Stimulated activated CD4-positive, alpha-beta T cell treated with anti-CD3 and anti-CD28 coated beads, Interleukin-12 subunit alpha, Interleukin-12 subunit beta, amount 100 ng/mL, for 4 hours (primary cell): ENCODE measurements at places on chromosomes 12 and 14.

GRCh38 chr12:93699271-93700145 is 22.3 kb downstream of the CRADD start:
- DNase-seq, result no peak

DNA sequence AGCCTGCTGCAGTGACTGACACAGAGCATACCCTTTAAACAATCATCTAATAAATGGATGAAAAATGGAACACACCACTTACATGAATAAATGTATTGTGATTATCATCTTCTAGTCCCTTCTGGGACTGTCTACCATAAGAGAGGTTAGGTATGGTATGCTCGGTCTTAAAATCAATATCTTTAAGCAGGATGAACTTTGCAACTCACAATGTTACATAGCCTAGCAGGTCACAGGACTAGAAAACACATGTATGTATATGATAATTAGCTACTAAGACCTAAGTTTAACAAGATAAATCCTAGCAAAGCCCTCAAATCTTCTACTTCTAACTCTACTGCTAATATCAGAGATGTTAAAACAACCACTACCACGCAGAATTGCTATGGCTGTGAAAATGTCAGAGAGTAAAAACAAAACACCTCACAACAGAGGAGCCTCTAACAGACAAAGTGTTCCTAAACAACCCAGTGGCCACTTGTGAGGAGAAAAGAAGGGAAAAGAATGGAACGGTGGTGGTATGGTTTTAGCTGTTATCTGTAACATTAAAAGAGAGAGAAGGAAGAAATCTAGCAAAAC is 139.4 kb downstream of the STXBP6 start:
- DNase-seq, result no peak

DNA sequence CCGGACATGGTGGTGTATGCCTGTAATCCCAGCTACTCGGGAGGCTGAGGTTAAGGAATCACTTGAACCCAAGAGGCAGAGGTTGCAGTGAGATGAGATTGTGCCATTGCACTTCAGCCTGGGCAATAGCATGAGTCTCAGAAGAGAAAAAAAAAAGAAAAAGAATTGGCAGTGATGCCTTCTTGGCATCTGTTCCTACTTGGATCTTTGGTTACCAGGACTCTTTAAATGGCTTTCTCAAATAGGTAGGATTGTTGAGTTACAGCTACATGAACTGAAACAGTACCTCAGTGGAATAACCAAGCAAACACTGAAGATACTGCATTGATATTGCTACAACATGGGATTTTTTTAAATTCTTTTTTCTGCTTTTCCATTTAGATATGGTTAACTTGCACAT is 136.8 kb downstream of the SAMD4A start:
- DNase-seq, result no peak

- DNase-seq, result no peak
Measured at GRCh38 chr12:45969084-45969483, 21.3 kb downstream of the SCAF11 start.

DNA sequence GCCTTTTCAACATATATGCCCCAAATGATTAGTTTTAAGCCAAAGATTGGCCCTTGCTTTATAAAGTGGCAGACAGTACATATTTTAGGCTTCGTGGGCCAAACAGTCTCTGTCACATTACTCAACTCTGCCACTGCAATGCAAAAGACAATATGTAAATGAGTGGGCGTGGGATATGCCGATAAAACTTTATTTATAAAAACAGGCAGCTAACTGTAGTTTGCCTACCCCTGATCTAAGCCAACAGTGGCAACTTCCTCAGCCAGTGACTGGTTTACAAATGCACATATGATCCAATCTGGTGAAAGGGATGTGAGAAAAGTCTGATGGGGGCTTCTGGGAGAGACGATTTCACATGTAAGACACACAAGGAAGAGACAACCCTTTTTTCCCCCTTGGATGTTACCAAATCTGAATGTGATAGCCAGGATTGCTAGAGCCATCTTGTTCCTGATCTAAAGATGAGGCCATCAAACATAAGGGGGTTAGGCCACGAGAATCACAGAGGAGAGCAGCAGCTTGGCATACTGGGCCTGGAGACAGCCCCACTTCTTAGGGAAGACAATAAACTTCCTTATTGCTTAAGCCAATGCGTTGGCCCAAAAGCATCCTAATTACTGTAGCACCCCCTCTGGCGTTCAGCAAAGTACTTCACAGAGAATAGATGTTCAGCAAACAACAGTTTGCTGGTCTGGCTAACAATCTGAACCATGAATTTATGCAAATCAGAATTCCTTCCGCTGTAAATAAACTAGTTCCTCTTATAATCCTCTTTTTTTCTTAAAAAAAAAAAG is 75.2 kb upstream of the TMCC3 start:
- no peak for DNase-seq

DNA sequence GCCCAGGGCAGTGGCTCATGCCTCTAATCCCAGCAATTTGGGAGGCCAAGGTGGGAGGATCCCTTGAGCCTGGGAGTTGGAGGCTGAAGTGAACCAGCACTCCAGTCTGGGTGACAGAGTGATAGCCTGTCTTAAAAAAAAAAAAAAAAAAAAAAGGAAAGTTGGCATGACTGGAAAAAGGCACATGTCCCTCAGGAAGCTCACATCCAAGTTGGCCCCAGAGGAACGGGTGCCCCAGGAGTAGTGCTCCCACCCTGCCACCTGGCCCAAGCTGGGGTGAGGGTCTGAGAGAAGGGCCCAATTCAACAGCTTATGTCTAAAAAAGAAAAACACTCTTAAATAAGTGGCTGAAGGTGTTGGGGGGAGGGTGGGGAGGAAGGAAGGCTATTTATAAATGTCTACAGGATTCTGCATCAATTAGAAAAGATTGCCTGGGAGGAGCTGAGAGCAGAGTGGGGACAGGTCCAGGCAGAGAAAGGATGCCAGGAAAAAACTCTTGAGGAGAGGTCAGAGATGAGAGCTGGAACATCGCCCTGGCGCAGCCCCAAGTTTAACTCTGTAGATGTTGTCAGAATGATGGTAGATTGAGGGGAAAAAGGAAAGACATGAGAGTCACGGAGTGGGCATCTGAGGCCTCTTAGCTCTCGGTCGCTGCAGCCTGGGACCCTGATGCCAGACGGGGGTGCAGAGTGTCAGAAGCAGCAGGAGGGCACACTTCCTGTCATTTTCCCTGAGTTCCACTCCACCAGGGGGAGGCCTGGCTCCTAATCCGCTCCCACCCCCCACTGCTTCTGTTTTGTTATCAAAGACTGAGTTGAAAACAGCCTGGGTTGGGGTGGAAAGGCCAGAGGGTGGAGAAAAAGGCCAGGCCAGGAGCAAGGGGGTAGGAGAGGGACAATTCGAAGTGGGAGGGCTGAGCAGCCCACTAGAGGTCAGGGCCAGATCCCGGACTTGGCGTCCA is 7.3 kb downstream of the SPRYD3 start:
- no peak for DNase-seq

DNA sequence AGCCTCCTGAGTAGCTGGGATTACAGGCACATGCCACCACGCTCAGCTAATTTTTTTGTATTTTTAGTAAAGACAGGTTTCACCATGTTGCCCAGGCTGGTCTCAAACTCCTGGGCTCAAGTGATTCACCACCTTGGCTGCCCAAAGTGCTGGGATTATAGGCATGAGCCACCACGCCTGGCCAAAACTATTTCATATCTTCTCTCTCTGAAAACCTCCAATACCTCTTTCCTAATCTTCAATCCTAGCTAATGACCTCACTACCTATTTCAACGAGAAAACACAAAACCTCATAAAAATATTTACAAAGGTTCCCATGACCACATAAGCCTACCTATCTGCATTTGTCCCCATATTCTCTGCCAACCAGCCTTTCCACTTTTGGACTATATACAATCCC is 32.3 kb upstream of the ANKS1B start:
- no peak for DNase-seq

GRCh38 chr12:104672501-104673265 is 215.9 kb downstream of the CHST11 start:
- no peak for DNase-seq

- no peak for DNase-seq
Measured at GRCh38 chr14:93153121-93153520, 31.6 kb downstream of the MOAP1 start.

DNA sequence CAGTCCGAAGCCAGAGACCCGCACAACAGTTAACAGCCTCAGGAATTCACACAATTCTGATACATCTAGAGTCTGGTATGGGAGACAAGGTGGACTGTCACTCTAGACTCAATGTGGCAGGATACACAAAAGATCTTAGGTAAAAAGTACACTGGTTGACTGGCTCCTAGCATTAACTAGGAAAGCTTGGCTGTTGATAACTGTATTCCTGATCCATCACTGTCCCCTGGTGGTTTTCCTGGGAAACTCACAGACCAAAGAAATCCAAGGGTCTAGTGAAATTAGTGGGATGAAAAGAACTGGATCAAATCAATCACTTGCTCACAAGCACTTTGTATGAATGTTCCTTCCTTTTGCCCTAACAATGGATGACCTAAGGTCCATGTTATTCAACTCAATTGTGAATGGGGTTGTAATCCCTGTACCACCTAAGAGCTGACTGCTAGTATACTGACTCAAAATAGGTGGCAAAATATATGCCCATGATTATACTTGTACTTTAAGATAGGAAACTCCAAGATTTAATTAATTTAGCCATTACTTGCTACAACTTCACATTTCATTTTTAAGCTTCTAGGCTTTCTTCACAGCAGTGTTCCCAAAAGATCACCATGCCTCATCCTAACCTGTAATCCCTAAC is 14.0 kb downstream of the NPC2 start:
- DNase-seq, result no peak

GRCh38 chr12:52975820-52976573 is 27.1 kb downstream of the KRT18 start:
- no peak for DNase-seq

GRCh38 chr12:125402874-125403789 is 337.9 kb downstream of the AACS start:
- no peak for DNase-seq

DNA sequence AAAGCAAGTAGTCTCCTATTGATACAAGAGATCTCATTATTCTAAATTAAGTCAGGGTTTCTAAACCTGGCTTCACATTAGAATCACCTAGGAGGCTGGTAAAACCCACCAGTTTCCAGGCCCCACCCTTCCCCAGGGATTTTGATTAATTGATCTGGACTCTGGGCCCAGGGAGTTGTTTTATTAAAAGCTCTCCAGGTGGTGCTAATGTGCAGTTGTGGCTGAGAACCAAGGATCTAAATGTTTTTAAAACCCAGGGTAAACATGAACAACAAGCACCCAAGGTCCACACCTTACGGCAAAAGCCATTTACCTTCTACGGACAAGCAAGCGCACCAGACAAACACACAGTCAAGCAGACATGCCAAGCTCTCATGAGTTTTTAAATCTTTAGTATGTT is 73.9 kb downstream of the SLC2A13 start:
- no peak for DNase-seq

DNA sequence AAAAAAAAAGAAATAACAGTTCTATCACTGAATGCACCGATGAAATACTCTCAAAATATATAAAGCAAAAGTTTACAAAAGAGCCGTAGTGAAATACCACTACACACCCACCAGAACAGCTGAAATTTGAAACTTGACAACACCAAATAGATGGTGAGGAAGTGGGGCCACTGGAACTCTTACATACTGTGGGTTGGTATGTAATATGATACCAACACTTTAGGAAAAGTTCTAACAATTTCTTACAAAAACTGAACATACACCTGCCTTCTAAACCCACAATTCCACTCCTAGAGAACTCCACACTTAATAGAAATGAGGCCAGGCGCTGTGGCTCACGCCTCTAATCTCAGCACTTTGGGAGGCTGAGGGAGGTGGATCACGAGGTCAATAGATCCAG is 14.1 kb downstream of the EIF5 start:
- no peak for DNase-seq

DNA sequence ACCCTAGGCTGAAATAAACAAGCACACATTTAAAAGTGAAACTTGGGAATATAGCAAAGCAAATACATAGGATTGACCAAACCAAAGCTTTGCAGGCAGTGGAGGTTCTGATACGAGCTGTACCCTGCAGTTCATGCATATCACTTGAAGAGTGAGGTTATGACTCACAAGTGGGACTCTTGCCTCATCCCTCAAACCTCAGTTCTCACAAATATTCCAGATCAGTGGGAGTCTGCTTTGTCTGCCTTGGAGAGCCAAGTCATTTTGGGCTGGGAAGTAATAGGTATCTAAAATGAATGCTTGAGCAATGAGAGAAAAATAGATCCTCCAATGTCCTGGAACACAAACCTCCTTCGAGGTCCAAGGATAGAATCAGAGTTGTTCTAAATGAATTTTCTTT is 116.4 kb downstream of the LRIG3 start:
- no peak for DNase-seq

DNA sequence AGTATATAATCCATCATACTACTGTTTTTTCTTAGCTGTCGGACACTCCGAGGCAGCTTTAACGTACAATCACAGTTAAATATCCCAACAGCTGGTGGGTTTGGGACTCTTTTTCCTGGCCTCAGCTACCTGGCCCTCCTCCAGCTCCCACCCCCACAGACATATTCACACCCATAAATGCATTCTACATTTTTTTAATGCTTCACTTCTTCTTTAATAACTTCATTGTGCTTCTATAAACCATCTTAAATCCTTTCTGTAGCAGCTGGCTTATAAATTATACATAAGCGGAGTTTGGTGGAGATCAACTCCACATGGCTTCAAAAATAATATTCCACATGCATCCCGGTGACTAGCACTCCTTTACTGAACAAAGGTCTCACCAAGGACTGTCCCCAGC is 33.3 kb downstream of the TDG start:
- no peak for DNase-seq

- no peak for DNase-seq
Measured at GRCh38 chr14:69153152-69153872, 393 bp upstream of the DCAF5 start.

GRCh38 chr14:35277179-35277578 is 15.0 kb upstream of the PSMA6 start:
- no peak for DNase-seq

- DNase-seq, result no peak
Measured at GRCh38 chr12:88400302-88400701, 180.0 kb downstream of the KITLG start.

DNA sequence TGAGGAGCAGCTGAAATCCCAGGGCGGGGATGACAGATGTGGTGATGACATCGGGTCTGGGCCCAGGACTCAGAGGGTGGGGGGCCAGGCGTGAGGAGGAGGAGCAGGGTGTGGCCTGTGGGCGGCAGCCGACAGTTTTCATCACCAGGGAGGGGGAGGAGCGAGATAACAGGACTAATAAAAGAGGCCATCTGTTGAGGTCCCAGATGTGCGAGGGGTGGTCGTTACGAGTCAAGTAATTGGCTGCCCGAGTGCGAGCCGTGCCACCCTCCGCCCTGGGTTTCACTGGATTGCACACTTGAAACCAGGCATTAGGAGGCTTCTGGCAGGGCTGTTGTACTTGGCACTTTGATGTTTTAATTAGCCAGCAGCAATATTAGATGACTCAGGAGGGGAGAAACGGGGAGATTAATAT is 67.2 kb downstream of the NOS1 start:
- DNase-seq, result no peak

- no peak for DNase-seq
Measured at GRCh38 chr12:2409656-2410265, 357.0 kb downstream of the CACNA1C start.

- DNase-seq, result no peak
Measured at GRCh38 chr12:109589691-109590245, 16.2 kb downstream of the MVK start.
